ENCODE measurements at places on chromosomes 16 and 17.

- no peak for DNase-seq
Measured at GRCh38 chr16:5430598-5430997, 333.0 kb upstream of the EEF2KMT start.

DNA sequence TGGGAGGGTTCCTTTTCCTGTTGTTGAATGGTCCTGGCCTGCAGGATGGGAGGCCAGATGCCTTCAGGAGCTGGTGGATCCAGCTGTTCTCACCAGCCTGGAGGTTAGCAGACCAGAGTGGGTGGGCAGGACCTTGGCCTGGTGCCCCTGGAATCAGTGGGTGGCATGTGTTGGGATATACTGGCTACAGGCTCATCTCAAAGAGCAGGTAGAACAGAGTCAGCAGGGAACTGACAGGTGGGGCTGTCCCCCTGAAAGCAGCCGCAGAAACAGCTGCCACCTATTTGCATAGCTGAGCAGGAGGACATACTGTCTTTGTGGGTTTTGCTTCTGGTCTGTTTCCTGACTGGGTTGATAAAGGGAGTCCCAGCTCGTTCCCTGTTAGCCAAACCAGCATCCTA is 144.1 kb downstream of the RAB11FIP4 start:
- DNase-seq: no peak

DNA sequence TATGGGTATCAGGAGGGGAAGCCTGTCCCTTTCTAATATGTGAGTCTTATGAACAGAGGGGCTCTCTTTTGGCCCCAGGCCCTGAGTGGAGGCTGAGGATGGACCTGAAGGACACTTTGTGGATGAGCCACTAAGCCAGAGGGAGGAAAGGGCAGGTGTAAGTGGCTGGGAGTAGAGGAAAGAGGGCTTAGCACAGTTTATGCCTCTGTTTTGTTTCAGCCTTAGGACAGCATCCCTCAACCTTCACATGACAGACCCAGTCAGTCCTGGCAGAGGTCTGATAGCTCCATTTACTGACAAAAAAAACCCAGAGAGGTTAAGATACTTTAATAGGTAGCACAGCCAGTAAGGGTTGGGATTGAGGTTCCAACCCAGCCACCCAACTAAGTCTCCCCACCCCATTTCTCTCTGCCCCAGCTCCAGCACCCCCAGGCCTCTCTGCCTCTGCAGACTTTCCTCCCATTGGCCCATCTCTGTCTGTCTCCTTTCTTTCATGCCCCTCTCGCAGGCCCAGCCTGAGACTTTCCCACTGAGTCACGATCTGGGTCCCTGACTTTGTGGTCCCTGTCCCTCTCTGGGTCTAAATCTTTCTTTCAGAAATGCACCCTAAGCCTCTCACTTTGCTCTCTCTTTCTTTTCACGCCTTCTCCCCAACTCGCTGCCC is 4.7 kb upstream of the TBX21 start:
- no peak for DNase-seq

DNA sequence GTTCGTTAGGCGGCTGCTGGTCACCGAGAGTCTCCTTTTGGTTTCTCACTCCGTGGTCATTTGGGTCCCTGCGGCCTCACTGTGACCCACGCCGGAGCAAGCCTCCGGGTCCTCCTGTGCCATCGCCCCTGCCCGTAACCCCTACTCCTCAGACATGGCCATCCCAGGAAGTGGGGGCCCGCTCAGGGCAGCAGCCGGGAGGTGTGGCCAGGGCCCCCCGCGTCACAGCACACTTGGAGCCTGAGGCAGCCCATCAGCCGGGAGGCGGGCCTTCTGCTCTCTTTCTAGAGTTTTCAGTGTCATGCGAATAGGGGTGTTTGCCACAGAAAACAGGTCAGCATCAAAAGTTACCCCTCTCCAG is 7.9 kb upstream of the WFIKKN1 start:
- no peak for DNase-seq

Data from eye (tissue), 1 donor.